NCI-H1105 treated with DMSO at 0.1 percent for 48 hours (cell line): ENCODE measurements at places on chromosomes 3 and 15.

- DNase-seq = no peak
These were observed 116.7 kb upstream of the PROK2 start for GRCh38 chr3:71901645-71902044.

DNA sequence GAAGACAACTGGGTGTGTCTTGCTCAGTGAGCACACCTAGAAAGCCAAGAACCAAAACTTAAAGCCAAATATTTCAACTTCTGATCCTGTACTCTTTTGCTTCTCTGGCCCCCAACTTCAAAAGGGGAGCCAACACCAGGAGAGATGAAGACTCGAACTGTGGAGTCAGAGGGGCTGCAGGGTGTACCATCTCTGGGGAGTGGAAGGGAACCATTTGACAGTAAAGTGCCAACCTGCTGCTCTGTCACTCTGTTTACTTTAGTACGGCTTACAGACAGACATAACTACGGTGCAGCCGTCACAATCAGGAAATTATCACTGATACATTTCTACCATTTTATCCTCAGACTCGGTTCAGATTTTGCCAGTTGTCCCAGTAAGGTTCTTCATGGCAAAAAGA lies 1.6 kb downstream of the FBXO22 start:
- DNase-seq = no peak

- no peak for DNase-seq
These were observed 20.3 kb downstream of the IMPG2 start for GRCh38 chr3:101300073-101300472.

DNA sequence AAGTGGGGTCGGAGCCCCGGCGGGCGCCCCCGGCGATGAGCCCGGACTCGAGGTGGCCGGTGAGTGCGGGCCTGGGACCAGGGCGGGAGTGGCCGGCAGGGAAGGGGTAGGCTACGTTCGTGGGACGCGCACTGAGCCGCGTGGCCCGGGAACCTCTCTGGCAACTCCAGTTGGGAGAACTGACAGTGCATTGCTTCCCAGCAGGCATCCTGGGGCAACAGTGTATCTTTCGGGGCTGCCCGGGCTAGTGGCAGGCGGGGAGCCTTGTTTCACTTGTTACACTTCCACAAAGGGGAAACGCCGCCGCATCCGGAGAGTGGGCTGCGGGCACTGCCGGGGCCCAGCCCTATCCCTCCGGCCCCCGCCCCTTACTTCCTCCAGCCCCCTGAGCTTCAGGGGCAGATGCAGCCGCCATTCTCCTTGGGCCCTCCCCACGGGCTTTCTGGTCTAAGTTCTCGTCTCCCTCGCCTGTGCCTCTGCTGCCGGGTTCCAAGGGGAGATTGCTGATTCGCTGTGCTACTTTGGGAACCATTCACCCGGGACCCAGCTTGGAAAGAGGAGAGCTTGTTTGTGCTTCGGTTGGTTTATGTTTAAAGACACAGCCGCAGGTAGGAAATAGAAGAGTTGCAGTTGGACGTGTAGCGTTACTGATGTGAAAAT lies 675 bp downstream of the BRPF1 start:
- DNase-seq = no peak

DNA sequence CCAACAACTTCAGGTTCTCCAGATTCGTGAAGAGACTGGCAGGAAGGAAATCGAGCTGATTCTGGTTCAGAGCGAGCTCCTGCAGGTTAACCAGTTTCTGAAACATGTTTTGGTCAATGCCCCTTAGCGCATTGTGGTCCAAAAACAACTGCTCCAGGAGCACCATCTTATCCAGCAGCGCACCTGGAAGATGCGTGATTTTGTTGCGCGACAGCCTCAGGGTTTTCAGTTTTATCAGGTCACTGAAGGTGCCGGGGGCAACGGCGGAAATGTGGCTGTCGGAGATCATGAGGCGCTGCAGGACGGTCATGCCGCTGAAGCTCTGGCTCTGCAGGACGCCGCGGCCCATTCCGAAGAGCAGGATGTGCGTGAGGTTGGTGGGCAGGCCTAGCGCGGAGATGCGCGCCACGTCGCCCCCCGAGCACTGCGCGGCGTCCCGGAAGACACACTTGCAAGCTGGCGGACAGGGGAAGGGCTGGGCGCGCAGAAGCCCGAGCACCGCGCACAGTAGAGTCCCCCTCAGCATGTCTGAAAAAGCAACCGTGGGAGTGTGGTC lies 1.2 kb downstream of the GP5 start:
- DNase-seq = no peak

GRCh38 chr3:77372634-77373346 lies 332.9 kb downstream of the ROBO2 start:
- DNase-seq = no peak

- DNase-seq = peak; percentile 62
These were observed 420.6 kb downstream of the TBL1XR1 start for GRCh38 chr3:176776622-176777175.

GRCh38 chr3:149494022-149494758 lies 19.7 kb downstream of the TM4SF4 start:
- peak; percentile 20 for DNase-seq

GRCh38 chr3:188049606-188050530 lies 104.1 kb upstream of the LPP start:
- DNase-seq = peak; percentile 22

DNA sequence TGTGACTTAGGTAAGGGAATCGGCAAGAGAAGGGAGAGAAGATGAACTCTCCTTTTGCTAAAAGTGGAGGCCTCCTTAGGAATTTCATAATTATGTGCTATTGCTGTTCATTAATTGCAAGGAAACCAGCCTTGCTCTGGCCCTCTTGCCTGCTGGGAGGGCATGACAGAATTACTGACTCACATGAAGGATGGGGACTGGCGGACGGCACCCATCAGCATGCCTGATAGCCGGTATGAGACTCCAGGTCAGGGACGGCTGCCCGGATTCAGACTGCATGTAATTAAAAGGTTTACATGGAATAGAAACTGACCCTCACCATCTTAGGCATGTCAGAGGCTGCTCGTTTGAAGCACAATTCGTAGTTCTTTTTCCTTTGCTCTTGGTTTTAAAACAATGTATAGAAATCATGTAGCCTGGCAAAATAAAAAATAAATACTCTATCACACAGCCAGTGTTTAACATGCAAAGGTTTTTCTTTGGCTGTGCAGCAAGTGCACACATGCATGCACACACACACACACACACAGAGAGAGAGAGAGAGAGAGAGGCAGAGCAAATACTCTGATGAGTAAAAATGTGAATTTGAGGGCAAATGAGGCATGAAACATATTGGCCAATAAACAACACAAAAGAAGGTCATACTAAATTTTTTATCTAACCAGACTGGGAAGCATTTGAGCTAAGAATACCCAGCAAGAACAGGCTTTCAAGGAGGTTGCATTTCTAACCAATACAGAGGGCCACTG lies 82.7 kb downstream of the FOXB1 start:
- DNase-seq = no peak

GRCh38 chr3:60250206-60250605 lies 1001.0 kb downstream of the FHIT start:
- no peak for DNase-seq

DNA sequence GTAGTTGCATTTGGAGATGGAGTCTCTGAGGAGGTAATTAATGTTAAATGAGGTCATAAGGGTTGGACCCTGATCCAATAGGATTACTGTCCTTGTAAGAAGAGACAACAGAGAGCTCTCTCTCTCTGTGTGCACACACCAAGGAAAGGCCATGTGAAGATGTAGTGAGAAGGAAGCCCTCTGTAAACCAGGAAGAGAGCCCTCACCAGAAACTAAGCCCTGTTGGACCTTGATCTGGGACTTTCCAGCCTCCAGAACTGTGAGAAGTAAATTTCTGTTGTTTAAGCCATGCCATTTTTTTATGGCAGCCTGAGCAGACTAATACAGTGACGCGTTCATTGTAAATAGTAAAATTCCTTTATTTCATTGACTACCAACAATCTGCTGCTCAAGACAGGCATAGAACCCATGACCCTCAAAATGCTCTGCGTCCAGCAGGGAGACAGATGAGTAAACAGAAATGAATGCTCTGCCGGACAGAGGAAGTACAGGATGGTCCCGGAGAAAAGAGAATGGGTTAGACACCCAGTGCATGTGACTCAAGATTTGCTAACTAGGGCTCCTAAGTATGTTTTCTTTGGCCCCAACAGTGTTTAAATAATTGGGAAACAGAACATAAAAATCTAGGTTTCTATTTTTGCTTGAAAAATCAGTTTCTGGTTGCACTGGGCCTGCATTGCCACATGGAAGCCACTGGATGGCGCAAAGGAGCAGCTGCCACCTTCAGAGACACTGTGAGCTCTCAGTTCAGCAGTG lies 37.9 kb upstream of the TNFAIP8L3 start:
- no peak for DNase-seq

DNA sequence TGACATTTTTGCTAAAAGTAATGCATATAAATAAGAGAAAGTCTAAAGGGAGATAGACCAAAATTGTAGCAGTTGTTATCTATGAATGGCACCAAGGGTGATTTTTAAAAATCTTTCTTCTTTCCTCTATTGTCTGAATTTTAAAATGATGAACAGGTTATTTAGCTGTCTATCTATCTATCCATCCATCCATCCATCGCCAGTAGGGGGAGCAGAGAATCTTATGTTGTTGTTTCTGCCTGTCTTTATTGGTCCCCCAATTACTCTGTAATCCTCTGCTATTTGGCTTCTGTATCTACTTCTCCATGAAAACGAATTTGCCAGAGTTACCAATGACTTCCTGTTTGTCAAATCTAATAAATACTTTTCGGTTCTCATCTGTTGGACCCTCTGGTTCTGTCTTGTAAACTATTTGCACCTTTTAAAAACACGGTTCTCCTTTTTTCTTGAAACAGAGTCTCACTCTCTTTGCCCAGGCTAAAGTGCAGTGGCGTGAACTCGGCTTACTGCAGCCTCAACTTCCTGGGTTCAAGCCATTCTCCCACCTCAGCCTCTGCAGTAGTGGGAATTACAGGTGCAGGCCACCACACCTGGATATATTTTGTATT lies 86.0 kb downstream of the ECT2 start:
- peak; percentile 76 for DNase-seq

DNA sequence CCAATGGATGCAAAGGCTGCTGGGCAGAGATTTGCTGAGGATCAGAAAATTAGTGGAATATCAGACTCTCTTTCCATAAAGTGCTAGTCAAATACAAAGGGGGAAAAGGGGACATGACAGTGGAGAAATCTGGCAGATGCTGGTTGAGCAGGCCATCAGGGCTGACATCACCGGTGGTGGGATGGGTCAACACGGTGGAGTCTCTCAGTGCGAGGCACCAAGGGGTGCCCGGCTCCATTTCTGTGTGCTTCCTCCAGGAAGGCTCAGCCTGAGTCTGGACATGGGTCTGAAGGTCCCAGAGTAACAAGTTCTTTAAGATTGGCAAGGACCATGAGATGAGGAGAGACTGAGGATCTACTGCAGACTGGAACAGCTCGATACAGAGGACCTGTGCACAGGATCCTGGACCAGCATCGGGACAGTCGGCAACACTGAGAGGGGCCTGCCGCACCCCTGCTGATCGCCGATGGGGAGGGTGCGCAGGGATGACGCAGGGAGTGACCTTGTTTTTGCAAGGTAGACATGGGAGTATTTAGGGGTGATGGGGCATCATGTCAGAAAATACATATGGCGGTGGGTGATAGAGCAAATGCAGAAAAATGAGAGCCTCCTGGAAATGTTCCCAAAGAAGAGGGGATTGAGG lies 92.7 kb downstream of the SEC22A start:
- no peak for DNase-seq

DNA sequence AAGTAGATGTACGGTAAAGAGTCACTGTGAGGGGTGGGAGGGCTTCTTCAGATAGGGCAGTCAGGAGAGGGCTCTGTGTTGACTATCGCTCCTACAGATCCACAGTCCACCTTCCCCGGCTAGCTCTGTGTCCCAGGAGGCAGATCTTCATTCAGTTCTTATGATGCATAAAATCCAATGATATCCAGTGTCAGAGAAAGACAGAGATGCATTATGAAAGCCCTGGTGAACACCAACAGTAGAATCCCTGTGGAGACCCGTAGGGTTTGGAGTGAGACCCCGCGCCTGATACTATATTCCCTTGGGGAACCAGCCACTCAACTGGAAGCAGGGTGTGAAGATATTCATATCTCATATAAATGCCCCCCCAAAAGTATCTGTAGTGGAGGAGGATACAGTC lies 119.8 kb upstream of the SLCO3A1 start:
- no peak for DNase-seq

GRCh38 chr15:100559330-100559729 lies 30.6 kb upstream of the CERS3 start:
- DNase-seq = no peak

DNA sequence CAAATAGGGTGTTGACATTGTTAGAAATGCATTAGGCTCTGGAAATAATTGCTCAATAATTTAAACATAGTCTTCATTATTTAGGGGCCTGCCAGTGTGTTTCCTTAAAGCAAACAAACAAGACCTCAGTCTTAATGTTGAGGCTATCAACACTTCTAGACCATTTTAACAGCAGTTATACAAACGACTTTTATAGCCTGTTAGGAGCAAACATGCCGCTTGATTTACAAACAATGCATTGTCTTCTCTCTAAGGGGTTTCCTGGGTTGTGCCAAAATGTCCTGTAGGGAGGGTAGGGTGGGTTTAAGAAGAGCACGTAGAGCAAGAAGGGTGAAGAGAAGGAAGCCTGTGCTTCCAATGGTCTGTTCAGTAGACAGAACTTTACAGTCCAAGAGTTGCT lies 53.7 kb downstream of the TPRG1 start:
- no peak for DNase-seq

DNA sequence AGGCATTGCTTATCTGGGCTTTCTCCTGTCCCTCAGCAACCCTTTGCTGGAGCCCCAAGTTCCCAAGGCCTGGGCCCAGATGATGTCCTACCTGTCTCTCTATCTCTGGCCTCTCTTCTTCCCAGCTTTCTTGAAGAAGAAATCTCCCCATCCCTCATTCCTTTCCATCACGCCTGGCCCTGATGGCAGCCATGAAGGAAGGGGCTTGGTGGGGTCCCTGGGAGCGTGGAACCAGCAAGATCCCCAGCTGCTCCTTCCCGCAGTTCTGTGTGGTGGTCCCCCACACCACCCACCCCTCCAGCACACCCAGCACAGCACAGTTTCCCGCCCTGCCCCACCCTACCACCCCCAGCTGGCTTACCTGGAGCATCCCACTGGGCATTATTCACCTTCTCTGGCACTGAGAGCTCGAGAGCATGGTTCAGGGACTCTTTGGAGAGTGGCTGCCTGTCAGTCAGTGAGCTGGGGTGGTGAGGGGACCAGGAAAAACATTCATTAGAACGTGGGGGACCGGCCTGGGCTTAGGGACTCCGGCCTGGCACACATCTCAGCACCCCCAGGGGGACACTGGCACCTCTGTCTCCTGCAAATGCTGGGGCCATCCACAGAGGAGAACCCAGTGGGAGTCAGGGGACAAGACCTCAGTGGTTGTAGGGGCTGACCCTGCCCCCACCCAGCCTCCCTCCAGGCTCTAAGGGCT lies 26.6 kb downstream of the ACSBG1 start:
- DNase-seq = no peak
